ENCODE measurements at places on chromosomes 12 and 14.

GRCh38 chr12:42996869-42997431 is 407.4 kb upstream of the PRICKLE1 start:
- no peak for DNase-seq

GRCh38 chr14:105525861-105526775 is at the start of gene TMEM121:
Gene TMEM121 (plus strand): TSS chr14:105526583. CDS start chr14:105528835, 2,252 bp downstream.
- no peak for DNase-seq

DNA sequence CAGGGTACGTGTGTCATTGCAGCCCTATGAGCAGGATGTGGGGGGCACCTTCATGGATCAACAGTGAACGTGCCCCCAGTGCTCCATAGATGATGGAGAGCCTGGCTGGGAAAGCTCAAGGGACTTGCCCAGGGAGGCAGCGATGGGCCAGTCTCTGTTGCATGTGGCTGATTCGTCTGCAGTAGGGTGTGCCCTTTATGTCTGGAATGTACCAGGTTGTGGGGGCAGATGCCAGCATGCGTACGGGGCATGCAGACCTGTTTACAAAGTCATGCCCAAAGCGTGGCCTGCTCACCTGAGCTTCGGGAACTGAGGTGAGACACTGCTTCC is 72.3 kb downstream of the TESC start:
- DNase-seq, result no peak

GRCh38 chr12:86134561-86134960 is 121.6 kb downstream of the MGAT4C start:
- DNase-seq, result no peak

- no peak for DNase-seq
Measured at GRCh38 chr12:6362403-6362802, 13.0 kb downstream of the SCNN1A start.

DNA sequence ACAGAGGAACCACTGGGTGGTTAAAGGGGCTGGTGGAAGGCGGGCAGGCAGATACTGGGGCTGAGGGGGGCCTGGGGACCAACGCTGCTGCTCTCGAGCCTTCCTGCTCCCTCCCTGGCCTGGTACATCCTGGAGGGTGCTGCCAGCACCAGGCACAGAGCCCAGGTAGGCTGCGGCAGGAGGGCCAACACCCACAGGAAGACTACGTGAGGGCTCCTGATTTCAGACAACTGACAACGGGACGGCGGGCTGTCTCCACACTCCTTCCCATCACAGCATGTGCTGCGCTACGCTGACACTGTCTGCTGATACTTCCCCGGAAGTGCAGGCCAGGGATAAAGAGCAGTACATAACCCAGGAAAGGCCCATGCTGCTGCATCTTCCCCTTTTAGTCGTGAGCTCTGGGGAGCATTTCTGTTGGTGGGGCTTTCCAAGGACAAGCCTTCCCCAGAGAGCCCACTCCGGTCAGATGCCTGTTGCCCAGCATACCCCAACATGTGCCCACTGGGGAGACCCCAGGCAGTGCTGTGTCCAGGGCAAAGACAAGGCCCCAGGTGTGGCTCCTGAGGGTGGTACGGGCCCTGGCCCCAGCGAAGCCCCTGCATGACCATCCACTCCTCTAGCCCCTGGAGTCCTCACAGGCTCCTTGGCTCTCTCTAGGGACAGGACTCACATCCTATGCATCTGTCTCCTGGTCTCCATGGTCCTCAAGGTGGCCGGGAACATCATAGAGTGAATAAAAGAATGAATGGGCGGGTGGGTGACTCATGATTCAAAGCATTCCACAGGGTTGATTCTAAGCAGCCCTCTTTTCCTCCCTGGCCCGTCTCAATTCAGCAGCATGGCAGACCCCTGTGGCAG is 38.0 kb downstream of the CHGA start:
- DNase-seq, result no peak

DNA sequence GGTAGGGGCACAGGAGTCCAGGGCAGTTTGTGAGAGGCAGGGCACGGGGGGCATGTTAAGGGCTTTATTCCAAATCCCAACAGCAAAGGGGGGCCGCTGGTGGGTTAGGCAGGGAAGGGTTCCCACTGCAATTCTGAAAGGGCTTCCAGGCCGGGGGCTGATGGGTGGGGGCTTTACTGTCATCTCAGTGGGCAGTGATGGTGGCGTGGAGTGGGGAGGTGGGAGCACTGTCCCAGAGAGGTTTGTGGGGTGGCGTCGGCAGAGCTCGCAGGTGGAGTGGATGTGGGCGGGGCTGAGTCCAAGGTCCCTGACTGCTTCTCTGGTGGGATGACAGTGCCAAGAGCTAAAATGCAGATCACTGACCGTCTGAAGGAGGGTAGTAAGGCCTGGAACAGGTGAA is 121.6 kb upstream of the EVL start:
- no peak for DNase-seq

DNA sequence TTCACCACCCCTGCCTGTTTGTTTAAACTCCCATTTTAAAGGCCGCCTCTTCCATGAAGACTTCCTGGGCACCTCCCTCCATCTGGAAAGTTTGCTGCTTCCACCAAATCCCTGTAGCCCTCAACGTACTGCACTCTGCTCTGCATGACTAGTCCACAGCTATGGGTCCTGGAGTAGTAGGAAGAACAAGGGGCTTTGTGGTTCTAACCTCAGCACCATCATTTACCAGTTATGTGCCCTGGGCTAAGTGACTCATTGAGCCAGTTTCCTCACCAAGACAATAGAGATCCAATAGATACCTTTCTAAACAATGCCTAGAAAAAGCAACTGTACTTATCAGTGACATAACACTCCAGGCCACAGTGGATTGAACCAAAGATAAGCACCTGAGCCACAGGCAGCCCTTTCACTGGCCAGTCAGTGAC is 8.5 kb upstream of the LTBP2 start:
- DNase-seq, result no peak

- no peak for DNase-seq
Measured at GRCh38 chr12:132942611-132943010, 13.5 kb downstream of the ZNF605 start.

GRCh38 chr14:62800577-62800976 is 244.7 kb downstream of the KCNH5 start:
- DNase-seq, result no peak

DNA sequence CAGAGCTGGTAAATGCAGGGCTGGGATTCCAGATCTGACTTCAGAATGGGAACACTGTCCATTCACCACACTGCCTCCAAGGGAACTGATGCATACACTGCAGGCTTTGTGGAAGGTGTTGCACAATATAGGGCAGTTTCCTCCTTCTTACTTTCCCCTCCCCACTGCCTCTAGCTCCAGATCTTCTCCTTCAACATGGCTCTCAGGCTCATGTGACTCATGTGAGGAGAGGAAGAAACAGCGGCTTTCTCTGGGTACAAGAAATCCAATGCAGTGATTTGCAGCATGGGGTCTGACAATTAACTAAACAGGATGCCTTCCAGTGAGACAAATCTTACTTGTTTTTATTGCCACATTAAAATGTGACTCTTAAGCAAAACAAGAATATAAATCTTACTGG is 447.6 kb upstream of the CCDC196 start:
- DNase-seq, result no peak

DNA sequence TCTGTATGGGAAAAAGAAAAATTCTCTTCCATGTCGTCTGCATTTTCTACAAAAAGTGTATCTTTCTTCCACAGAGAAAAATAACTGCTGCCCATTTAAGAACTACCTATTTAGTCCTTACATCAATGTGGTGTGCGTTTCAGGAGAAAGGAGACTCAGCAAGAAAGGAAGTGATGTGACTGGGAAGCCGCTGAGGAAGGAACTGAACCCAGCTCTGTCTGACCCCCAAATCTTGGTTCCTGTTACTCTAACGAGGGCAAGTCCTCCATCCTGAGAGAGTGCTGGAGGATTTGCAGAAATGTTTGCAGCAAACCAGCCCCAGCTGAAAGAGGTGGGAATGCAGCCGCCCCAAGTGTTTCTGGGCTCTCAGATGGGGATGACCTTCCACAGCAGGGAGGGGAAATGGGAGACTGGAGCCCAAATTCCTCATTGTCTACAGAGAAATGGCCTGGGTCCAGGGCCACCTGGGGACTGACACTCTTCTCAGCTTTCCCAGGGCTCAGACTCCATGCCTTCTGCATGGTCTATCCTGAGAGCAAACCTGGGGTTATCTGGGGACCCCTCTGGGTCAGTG is 6.7 kb upstream of the MLEC start:
- no peak for DNase-seq

GRCh38 chr14:68866991-68867533 is 74.2 kb upstream of the ZFP36L1 start:
- no peak for DNase-seq

DNA sequence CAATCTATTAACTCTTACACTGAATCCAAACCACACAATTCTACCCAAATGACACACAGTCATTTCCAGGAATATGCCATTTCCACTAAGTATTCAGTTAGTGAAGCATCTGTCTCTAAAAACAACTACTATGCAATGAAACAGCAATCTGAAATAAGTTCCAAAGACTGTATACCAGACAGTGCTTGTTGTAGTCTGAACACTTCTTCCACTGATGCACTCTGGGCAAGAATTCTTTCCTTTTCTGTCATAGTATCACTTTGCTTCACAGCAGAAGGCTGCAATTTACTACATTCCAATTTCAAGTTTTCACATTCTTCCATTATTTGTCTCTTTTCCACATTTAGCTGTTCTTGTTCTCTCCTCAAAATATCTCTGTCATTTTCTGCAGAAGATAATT is 25.8 kb downstream of the TRIP11 start:
- DNase-seq, result no peak

DNA sequence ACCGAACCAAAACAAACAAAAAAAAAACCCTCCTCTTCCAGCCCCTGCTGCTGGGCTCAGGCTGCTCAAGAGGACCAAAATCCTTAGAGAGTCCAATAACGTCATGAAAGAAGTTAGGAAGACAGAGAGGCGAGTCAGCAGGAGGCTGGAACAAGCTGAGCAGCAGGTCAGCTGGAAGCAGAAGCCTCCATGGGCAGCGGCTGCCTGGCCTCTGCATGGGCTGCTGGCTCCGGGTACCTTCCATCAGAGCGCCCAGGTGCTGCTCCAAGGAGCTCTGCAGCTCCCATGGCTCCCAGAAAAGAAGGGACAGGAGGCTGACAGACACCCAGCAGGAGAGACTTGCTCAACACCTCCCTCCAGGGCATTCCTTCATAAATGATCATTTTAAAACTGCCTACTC is 3.2 kb upstream of the KRT2 start:
- DNase-seq, result no peak

- DNase-seq, result no peak
Measured at GRCh38 chr14:66507181-66507721, 696 bp upstream of the GPHN start.

DNA sequence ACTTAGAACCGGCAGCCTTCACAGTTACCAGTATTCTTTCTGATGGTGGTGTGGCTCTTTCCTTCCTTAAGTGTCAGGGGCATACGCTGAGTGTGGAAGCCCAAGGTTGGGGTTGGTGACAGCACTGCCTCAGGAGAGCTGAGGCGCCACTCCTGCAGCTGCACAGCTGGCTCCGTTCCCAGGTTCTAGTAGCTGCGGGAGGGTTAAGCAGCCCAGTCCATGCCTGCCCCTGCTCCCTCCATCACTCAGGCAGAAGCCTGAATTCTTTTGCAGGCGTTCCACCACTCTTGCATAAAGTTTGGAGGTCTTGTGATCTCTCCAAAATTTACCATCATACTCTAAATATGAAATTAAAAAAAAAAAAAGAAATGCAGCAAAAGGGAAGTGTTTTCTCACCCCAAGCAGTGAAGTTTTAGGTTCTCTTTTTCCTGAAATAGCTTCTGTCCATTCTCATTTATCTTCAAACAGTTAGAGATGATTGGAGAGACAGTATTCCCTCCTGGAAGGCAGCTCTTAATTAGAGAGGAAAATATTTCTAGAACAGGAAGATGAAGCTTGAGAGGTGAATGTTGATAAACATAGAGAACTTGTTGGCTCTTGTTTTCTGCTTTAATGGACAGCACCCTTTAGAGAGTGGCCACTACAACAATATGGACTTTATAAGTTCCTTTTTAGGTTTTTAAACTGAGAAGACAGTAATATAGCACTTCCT is 136.1 kb downstream of the FGD4 start:
- no peak for DNase-seq

DNA sequence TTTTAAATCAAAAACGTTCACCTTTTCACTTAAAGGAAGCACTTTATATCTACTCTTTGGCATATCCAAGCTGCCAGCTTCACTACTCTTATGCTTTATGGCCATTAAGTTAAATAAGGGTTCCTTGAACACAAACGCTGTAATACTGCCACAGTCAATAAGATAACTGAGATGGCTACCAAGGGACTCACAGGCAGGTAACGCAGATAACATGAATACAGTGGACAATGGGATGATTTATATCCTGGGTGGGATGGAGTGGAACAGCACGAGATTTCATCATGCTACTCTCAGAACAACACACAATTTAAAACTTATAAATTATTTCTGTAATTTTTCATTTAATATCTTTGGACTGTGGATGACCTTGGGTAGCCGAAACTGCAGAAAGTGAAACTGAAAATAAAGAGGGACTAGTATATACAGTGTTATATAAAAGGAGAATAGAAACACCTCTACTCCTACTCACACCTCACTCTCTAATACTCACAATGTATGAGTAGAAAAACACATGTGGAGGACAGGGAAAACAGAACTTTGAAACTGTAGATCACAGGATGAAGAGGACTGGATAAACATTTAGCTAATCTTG is 367.3 kb downstream of the C12orf50 start:
- no peak for DNase-seq

Data from stimulated activated CD8-positive, alpha-beta memory T cell treated with anti-CD3 and anti-CD28 coated beads, Interleukin-12 subunit alpha, Interleukin-12 subunit beta, amount 100 ng/mL, for 1 hour (primary cell).